Cardiac muscle cell (in vitro differentiated cells and primary cell): ENCODE measurements at places on chromosomes 13 and 19.

DNA sequence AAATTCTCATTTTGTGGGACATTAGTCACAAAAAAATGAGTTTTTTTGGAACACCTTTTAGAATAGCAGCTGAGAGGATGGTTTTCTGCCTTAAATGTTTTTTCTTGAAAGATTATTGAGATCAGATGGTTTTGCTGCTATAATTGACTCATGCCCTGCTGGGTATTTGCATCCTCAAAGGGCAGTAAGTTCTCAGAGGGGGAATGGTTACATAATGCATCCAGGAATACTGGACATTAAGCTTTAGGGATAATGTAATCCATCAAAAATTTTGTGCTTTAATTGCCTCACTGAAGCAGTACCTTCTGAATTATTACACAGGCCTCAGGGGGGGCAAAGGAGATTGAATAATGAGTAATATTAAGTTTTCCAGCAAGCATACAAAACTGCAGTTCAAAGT, 866.3 kb upstream of the SPRY2 start:
- DNase-seq, result no peak

- DNase-seq, result no peak
Observed at GRCh38 chr19:46088101-46088500, 36.4 kb downstream of the IGFL3 start.

- DNase-seq, result no peak
Observed at GRCh38 chr19:7492142-7492541, 3.3 kb upstream of the PEX11G start.

- DNase-seq, result no peak
Observed at GRCh38 chr19:11251217-11251616, 11.1 kb downstream of the DOCK6 start.

DNA sequence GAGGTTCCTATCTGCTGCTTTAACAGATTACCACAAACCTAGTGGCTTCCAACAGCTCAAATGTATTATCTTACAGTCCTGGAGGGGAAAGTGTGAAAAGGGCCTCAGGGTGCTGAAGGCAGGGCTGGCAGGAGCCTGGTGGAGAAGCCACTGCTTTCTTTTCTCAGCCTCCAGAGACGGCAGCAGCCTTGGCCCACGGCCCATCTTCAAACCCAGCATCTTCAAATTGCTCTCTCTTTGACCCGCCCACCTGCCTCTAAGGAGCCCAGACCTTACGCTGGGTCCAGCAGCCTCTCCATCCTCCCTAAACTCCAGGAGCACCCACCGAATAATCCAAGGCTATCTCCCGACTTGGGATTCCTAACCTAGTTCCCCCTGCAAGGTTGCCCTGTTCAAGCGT, 35.6 kb downstream of the C13orf46 start:
- no peak for DNase-seq

DNA sequence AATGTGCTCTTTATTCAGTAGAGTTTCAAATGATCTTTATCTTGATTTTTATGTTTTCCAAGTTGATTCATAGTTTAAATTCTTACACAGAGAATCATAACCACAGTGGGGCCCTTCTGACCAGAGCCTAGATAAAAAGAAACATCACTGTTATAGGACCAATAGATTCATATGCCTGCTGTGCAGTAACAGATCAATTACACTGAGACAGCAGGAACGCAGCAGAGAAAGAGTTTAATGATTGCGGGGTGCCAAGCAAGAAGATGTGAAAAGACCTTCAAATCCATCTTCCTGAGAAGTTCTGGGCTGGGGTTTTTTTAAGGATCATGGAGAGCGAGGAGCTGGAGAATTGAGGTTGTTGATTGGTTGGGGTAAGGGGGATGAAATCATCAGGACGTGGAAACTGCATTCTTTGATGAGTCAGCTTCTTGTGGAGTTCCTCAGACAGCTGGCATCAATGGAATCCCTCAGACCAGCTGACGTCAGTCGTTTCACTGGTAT, 346.6 kb downstream of the TBC1D4 start:
- peak; percentile 97 for DNase-seq
